ENCODE measurements at places on chromosomes 3 and 15. TPM values are rescaled to one million over a fixed set of nuclear protein-coding genes. Genes with fewer than 3 reads are reported as not detected.

DNA sequence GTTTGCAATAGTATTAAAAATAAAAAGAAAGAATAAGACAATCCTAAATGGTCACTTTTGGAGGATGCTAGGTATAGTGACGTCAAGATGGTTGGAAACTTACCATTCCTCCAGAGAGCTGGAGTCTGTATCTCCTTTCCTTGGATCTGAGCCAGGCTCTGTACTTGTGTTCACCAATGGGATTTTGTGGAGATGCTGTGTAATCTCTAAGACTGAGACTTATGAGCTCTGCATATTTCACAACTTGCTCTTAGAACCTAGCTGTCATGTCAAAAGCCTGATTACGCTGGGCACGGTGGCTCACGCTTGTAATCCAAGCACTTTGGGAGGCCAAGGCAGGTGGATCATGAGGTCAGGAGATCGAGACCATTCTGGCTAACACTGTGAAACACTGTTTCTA is 126.8 kb upstream of the CLSTN2 start:
- DNase-seq = no peak

DNA sequence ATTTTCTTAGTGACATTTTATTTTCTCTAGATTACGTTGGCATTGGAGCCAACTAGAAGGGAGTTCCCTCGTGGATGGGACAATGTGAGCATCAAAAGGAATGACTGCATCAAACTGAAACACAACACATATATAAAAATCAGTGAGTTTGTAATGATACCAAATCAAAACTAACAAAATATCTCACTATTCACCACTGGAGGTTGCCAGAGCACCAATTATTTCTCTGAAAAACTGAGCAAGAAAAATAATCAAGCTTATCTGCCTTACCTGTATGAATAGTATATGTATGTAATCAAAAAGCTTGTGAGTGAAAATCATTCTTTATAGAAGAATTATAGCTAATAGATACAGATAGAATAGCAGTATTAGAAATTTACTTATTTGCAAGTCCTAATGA is 46.8 kb upstream of the OTOL1 start:
- no peak for DNase-seq

DNA sequence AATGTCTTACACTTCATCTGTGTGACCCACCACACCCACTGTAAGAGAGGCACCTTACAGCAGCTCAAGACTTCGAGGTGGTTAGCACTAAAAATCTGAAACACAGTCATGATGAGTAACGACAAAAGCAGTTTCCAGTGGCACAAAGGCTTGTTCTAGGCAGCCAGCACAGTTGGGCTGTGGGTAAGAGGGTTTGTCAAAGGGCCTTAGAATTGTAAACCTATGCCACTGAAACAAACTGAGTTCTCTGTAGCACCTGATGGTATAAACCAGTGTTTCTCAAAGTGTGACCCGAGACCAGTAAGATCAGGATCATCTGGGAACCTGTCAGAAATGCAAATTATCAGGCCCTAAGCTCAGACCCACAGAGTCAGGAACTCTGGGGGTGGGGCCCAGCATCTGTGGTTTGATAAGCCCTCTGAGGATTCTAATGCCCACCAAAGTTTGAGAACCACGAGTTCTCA is 36.5 kb downstream of the DAPK2 start:
- DNase-seq = peak; percentile 75

- no peak for DNase-seq
These were observed 163.5 kb upstream of the EOMES start for GRCh38 chr3:27885641-27886040.

DNA sequence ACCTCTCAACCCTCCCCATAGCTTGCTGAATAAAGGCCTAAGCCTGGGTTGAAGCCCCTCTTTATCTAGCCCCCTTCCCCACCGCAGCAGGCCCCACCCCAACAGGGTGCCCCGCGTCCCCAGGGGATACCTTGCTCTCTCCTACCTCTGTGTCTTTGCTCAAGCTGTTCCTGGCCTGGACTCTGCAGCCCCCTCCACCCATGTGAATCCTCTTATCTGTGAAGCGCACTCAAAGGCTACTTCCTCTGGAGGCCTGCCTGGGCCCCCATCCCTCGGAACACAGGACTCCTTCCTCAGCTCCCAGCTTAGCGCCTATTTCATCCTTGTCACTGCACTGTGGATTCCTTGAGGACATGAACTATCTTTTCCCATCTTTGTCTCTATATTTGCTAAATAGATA is 61.4 kb upstream of the HERC1 start:
- no peak for DNase-seq

DNA sequence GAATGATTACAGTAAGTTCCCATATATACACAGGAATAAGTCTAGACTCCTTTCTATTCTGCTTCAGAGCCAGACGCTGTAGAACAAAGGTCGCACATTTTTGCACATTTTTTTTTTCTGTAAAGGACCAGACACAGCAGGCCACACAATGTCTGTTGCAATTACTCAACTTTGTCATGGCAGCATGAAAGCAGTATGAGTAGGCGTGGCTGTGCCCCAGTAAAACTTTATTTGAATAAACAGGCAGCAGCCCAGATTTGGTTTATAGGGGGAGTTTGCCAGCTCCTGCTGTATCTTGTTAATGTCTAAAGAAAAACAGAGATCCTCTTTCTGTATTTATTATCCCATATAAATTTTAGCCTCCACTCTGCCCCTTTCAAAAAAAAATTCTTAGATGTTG is 708.3 kb downstream of the FHIT start:
- peak; percentile 29 for DNase-seq

DNA sequence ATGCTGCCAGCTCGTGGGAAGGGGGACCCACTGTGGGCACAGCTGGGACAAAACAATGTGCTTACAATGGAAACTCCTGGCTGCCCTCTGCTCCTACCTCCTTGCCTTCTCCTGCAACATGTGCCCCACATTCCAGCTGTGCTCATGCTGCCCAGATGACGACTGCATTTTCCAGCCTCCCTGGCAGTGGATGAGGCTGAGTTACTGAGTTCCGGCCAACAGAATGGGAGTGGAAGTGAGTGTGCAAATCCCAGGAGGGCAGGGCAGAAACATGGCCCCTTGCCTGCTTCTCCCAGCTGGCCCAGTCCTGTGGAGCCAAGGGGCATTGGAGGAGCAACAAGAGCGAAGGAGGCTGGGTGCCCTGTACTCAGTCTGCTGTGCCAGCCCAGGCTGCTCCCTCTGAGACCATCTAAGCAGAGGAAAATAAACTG is 17.1 kb downstream of the KLF15 start:
- no peak for DNase-seq

DNA sequence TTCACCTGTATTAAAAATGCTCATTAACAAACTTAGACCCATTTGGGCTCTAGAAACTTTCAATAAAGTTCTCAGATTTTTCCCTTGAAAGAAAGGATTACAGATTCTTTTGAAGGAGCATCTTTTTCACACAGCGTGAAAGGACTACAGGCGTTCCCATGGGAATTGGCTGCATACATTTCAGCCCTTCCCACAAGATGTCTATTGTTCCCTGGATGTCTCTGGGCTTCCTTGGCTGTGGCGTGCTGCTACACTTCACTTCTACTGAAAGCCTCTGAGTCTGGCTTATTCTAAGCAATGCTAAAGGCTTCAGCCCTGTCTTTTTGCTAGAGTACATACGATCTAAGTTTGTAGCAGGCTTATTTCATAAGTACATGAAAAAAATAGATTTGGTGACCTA is 1.4 kb downstream of the VEPH1 start:
- no peak for DNase-seq

GRCh38 chr3:73298243-73299183 is 237.1 kb downstream of the EBLN2 start:
- no peak for DNase-seq

DNA sequence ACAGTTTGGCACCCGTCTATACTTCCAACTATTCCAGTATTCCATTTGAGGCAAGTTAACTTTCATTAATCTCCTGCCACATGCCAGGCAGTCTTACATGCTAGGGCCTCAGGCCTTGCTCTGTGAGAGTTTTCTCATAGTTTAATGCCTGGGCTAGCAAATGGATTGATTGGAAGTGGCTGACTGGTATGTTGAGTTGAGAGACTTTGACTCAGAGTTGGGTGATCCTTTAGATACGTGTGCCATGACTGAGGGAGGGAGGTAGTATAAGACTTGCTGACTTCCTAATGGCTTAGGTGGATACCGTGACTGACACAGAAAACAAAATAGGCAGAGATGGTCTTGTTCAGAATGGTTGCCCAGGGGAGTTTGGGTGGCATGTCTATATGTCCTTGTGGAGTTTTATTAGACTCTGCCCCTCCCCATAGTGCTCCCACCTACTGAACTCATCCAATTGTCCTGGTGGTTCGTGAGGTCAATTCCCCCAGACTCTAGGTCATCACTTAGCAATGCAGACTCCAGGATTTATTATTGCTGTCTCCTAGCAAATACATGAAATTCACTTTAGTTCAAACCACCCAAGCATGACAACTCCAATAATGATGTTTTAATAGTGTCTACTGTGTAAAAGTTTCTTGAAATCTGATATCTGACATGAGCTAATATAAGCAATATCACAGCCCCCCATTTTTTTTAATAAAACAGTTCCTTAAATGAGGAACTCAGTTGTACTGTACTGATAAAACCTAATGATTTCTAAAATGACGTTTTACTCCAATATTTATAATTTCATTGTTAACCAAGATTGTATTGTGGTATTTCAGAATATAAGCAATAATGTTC is 413.9 kb upstream of the MDFIC2 start:
- DNase-seq = peak; percentile 7

DNA sequence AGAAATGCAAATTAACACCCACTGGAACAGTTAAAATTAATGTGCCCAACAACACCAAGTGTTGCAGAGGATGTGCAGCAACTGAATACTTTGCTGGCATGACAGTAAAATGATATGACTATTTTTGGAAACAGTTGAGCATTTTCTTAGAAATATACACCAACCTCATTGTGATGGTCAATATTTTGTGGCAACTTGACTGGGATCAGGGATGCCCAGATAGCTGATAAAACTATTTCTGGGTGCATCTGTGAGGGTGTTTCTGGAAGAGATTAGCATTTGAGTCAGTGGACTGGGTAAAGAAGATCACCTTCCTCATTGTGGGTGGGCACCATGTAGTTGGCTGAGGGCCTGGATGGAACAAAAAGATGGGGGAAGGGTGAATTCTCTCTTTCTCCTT is 57.9 kb downstream of the RPLP1 start:
- DNase-seq = no peak

- no peak for DNase-seq
These were observed 767 bp downstream of the WDR48 start for GRCh38 chr3:39052583-39052982.

GRCh38 chr3:5840056-5840455 is 652.5 kb downstream of the EDEM1 start:
- no peak for DNase-seq

GRCh38 chr15:64845831-64846595 is 4.3 kb downstream of the PLEKHO2 start:
- DNase-seq = no peak

DNA sequence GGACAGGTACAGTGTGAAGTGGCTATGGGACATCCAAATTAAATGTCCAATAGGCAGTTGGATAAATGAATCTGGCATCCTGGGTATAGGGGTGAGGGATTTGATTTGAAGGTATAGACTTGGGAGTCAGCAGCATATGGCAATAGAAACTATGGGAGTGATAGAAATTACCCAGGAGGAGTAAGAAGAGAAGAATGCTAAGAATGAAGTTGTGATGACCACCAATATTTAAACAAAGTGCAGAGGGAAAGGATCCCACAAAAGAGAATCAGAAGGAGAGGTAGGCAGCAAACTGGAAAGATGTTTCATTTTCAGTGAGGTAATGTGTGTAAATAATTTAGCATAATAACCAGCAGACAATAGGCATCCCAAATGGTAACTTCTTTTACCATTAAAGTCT is 13.8 kb upstream of the MSL2 start:
- DNase-seq = peak; percentile 67

GRCh38 chr15:74780523-74781430 is 1.1 kb upstream of the CSK start:
- DNase-seq = no peak

DNA sequence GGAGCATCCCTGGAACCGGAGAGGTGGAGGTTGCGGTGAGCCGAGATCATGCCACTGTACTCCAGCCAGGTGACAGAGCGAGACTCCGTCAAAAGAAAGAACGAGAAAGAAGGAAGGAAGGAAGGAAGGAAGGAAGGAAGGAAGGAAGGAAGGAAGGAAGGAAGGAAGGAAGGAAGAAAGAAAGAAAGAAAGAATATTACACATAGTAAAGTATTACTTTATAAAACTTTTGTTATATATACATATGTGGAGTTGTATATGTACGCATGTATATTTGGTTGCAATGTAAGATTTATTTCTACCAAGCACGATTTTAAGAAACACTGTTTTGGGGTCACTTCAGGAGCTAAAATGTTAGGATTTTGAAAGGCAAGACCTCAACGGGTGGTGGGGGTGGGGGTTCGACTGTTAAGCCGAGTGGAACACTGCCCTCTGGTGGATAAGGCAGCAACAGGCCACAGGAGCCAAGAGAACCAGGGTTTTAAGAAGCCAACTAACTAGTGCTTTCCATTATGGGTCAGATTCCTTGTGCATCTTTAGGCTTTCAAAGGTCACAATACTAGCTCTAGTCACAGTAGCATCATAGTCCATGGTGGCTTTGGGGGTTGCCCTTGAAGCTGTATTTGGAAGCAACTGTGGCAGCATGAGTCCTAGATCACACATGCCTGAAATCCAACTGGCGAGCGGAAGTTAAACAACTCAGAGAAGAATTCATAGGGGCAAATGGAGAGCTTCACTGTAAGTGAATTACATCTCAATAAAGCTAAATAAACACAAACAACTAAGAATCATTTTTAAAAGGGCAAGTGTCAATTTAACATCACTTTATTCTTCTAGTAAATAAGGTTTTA is 22.5 kb downstream of the GLB1 start:
- peak; percentile 39 for DNase-seq

GRCh38 chr15:50777042-50777441 is 11.5 kb upstream of the SPPL2A start:
- no peak for DNase-seq

- peak; percentile 21 for DNase-seq
These were observed 617.5 kb downstream of the ZPLD1 start for GRCh38 chr3:103052236-103052830.

DNA sequence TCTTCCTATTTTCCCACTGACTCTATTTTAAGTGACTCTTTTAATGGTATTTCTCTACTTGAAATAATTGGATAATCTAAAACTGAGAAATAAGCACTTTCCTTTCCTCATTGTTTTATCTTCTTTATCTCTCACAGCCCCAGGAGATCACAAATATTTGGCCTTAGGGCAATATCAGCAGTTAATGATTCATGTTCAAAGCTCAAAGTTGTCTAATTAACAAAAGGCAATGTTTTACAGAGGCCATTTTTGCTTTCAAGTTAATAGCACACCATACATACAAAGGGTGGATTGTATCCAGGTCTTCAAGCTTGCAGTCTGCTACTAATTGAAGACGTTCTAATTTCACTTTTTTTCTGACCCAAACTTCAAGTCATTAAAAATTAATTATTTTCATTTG is 120.1 kb downstream of the LRRN1 start:
- no peak for DNase-seq

Gene TIPIN
- 24.3 TPM for total RNA-seq

Gene ZNF80
- not detected for total RNA-seq

Gene ACSBG1
- 1.4 TPM for total RNA-seq

Gene TMCO5A
- not detected for total RNA-seq

Gene C3orf22
- not detected for total RNA-seq

Gene KCNH8
- total RNA-seq = not detected

Gene ZBED2
- total RNA-seq = not detected

Data from H4 (cell line).